ENCODE measurements at places on chromosomes 4 and X. TPM values are rescaled to one million over a fixed set of nuclear protein-coding genes. Genes with fewer than 3 reads are reported as not detected.

FGFRL1 gene
- polyA plus RNA-seq: 0.64 TPM

HTN1 gene
- not detected for polyA plus RNA-seq

CTAG1B gene
- polyA plus RNA-seq: not detected

GRCh38 chr4:13143222-13144070, 340.7 kb downstream of the RAB28 start:
- H3K4me1 ChIP-seq: no peaks in the 10 kb centered on the region
- H3K27ac ChIP-seq: no peak overlapping the region
- H3K27me3 ChIP-seq: no peaks in the 10 kb centered on the region
- no peaks in the 10 kb centered on the region for H3K36me3 ChIP-seq
- DNase-seq: no peak
- H3K4me3 ChIP-seq: no peak overlapping the region

- no peak for DNase-seq
- H3K27ac ChIP-seq: no peak overlapping the region
- no peaks in the 10 kb centered on the region for H3K36me3 ChIP-seq
- H3K27me3 ChIP-seq: no peaks in the 10 kb centered on the region
- H3K4me3 ChIP-seq: no peak overlapping the region
- H3K4me1 ChIP-seq: peaks cover 29% of the 10 kb centered on the region
These were observed 19.5 kb downstream of the RELL1 start for GRCh38 chr4:37666625-37667071.

GRCh38 chr4:105288121-105288520, 141.4 kb downstream of the TET2 start:
- no peak overlapping the region for H3K27ac ChIP-seq
- H3K36me3 ChIP-seq: no peaks in the 10 kb centered on the region

HTRA3 gene
- polyA plus RNA-seq: not detected

GRCh38 chr4:38073596-38074234, 113.5 kb downstream of the PTTG2 start:
- H3K4me3 ChIP-seq: no peak overlapping the region
- H3K27ac ChIP-seq: no peak overlapping the region
- H3K27me3 ChIP-seq: no peaks in the 10 kb centered on the region
- DNase-seq: no peak
